Activated CD8-positive, alpha-beta memory T cell treated with anti-CD3 and anti-CD28 coated beads for 1 hour (primary cell): ENCODE measurements at places on chromosomes 3 and 15.

DNA sequence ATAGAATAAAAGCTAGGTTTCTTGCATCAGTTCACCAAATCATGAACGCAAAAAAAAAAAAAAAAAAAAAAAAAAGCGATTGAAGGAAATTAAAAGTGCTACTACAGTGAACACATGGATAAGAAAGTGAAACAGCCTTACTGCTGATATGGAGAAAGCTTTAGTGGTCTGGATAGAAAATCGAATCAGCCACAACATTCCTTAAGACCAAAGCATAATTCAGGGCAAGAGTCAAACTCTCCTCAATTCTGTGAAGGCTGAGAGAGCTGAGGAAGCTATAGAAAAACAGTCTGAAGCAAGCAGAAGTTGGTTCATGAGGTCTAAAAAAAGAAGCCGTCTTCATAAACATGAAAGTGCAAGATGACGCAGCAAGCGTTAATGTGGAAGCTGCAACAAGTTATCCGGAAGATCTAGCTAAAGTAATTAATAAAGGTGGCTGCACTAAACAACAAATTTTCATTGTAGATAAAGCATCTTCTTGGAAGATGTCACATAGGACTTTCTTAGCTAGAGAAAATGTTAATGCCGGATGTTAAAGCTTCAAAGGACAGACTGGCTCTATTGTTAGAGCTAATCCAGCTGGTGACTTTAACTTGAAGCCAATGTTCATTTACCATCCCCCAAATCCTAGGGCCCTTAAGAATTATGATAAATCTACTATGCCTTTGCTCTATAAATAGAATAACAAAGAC is 19.2 kb downstream of the P3H2 start:
- no peak for DNase-seq

DNA sequence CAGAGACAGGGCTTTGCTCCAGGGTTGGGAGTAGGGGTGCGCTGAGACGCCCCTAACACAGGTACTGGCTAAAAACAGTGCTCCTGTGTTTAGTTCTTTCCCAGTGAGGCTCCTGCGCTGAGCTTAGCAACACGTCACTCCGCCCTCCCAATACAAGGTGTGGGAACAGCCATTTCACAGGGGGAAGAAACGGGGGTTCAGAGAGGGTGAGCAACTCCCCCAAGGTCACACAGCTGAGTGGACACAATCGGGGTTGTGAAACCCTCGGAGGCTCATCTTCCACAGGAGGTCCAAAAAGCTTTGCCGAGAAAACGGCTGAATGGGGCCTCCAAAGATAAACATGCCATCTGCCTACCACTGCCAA is 628 bp downstream of the PRRT3 start:
- DNase-seq: no peak

GRCh38 chr3:31086698-31087097 is 192.2 kb upstream of the GADL1 start:
- no peak for DNase-seq

- no peak for DNase-seq
Measured at GRCh38 chr3:189169728-189170127, 2.0 kb upstream of the TPRG1 start.

- DNase-seq: no peak
Measured at GRCh38 chr3:151171145-151171757, 31.8 kb downstream of the GPR171 start.

- DNase-seq: no peak
Measured at GRCh38 chr3:171867981-171868380, 24.8 kb downstream of the TMEM212 start.

- no peak for DNase-seq
Measured at GRCh38 chr3:181974198-181974597, 262.5 kb downstream of the SOX2 start.

DNA sequence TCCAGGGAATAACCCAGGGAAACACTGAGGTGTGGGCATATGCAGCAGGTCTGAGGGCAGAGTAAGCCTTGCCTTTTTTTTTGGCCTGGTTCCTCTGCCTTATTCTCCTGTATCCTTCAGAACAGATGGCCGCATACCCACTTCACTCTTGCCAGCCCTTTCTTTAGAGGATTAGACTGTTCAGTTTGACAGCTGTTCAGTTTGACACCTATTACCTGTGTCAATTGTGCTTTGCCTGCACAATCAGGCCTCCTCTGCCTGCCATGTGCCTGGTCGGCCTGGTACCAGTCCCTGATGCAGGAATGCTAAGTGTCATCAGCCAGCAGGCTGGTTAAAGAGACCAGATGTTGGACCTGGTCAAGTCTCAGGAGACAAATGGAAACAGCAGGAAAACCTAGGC is 22.3 kb downstream of the TM6SF1 start:
- DNase-seq: no peak
